NCI-H526 treated with DMSO at 0.1 percent for 48 hours (cell line): ENCODE measurements at places on chromosomes 6 and 20.
A peak's percentile ranks its signal among the peaks of the same experiment; 100 is the strongest.

DNA sequence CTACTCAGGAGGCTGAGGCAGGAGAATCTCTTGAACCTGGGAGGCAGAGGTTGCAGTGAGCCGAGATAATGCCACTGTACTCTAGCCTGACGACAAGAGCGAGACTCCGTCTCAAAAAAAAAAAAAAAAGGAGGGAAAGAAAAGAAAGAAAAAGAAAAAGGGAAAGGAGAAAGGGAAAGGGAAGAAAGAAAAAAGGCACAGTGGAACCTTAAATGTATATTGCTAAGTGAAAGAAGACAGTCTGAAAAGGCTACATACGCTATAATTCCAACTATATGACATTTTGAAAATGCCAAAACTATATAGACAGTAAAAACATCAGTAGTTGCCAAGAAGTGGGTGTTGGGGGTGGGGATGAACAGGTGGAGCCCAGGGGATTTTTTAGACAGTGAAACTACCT, 16.2 kb downstream of the PPIL4 start:
- DNase-seq, result no peak

- no peak for DNase-seq
Measured at GRCh38 chr6:154070657-154071056, 31.6 kb downstream of the OPRM1 start.

DNA sequence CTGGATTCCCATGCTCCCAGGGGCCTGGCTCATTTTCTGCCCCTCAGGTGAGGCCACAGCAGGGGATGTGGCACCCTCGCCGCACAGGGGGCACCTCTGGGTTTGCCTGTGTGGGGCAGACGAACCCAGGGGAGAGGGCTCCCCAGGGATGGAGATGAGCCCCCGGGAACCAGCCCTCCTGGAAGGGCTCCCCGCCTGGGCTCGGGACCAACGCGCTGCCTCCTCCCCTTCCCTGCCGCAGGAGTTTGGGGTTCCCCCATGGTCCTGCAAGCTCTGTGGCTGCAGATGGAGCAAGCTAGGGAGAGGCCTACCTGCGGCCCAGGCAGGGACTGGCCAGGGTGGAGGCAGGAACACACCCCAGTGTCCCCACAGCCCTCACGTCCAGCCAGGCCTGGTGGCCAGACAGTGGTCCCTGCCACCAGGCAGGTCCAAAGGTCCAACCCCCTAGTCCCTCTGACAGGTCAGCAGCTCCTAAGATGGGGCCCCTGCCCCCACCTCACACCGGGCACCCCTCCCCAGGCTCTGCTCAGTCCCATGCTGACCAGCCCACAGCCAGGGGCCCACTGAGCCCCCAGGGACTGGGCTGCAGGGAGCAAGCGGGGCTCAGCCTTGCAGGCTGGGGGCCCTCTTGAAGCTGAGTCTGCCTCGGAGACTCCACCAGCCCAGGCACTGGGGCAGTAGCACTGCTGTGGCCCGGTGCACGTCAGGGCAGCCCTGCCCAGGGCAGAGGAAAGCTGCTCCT, 13.7 kb downstream of the LAMA5 start:
- DNase-seq, result no peak

- no peak for DNase-seq
Measured at GRCh38 chr6:102390541-102390940, 997.0 kb downstream of the GRIK2 start.

- no peak for DNase-seq
Measured at GRCh38 chr20:60295214-60295613, 337.0 kb downstream of the CDH26 start.

GRCh38 chr6:89352278-89353117, at the start of gene UBE2J1:
TSS of gene UBE2J1 (minus strand) at chr6:89352722. CDS start at chr6:89352569, 153 bp downstream.
- peak; percentile 45 for DNase-seq

DNA sequence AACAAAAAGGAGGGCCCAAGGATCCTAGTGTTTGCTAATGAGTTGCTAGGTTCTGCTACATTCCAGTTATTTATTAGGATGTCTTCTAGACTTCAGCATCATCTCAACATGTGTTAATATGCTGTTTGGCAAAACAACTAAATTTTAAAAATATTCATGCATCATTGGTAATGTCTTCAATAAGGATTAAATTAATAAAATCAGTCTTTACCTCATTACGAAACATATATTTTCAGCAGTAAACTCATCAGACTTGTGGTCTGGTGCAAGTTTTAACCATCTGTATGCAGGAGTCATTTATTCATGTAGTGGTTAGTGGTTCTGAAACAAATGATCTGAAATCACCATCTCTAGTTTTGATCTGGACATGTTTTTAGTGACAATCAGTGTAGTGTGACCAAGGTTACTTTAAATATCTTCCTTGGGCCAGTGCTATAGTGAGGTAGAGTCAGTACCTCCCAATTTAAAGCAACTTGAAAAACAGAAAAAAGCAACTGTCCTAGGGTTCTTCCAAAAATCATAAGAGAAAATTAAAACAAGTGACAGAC, 85.0 kb upstream of the KCNK16 start:
- DNase-seq, result no peak

- DNase-seq, result no peak
Measured at GRCh38 chr6:2396042-2396657, 150.7 kb upstream of the GMDS start.

DNA sequence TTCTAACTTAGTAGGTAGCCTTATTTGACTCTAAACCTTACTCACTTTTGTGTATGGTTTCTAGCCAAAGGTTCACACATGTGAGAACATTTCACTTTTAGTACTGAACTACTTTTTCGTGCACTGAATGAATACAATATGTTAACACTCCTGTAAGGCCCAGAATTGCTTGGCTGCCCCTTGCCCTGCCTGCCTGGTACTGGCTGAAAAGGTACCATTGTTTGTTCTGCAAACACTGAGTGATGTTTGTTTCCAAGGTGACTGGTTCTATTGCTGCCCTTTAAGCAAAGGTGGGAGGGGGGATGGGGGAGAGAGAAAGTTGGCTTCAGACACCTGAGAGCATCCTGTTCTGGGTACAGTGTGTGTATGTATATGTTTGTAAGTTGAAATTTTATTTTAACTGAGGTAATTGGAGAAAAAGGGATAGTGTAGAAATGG, 31.2 kb downstream of the RREB1 start:
- DNase-seq, result peak; percentile 92

- DNase-seq, result peak; percentile 25
Measured at GRCh38 chr6:53066077-53066417, 843 bp downstream of the FBXO9 start.

DNA sequence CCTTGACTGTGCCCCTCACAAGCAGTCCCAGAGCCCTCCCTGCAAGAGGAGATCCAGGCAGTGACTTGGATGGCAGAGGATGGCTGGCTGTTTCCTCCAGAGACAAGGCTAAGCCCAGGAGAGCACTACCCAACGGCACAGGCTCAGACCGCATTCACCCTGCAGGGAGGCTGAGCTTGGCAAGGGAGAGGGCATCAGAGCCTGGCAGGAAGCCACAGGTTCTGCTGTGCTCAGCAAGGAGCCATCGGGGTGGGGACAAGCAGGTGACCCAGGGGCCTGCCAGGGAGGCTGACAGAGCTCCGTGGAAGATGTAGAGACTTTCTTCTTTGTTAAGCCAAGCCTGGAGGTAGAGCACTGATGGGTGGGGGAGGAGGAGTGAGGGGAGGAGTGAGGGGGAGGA, 159.2 kb upstream of the CST7 start:
- no peak for DNase-seq

DNA sequence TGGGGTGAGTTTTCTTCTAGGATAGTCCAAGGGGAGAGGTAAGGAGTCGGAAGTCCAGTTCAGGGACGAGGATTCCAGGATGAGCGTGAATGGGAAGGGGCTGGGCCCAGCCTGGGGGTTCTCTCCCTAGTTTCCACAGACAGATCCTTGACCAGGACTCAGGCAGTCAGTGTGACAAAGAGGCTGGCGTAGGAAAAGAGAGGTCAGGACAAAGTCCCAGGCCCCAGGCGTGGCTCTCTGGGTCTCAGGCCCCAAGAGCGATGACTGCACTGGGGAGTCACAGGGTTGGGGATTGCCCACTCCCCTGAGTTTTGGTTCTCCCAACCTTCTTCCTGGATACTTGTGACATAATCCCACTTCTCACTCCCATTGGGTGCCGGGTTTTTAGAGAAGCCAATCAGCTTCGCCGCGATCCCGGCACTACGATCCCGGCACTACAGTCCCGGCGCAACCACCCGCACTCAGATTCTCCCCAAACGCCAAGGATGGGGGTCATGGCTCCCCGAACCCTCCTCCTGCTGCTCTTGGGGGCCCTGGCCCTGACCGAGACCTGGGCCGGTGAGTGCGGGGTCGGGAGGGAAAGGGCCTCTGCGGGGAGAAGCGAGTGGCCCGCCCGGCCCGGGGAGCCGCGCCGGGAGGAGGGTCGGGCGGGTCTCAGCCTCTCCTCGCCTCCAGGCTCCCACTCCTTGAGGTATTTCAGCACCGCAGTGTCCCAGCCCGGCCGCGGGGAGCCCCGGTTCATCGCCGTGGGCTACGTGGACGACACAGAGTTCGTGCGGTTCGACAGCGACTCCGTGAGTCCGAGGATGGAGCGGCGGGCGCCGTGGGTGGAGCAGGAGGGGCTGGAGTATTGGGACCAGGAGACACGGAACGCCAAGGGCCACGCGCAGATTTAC, 46.2 kb upstream of the TRIM26 start:
- DNase-seq, result peak; percentile 59

DNA sequence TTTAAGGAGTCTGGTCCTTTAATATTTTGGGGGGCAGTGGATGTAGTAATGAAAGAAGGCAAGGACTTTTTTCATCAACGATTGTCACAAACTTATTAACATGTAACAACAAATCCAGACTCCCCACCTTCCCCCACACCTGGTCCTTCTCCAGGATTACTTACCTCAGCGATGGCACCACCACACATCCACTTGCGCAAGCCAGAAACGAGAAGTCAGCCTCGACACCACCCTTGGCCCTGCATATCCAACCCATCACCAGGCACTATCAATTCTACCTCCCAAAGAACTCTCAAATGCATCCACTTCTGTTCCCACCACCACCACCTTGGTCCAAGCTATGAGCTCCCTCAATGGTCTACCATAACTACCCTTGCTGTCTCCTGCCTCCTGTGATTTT, 6.6 kb downstream of the EZR start:
- DNase-seq, result no peak

DNA sequence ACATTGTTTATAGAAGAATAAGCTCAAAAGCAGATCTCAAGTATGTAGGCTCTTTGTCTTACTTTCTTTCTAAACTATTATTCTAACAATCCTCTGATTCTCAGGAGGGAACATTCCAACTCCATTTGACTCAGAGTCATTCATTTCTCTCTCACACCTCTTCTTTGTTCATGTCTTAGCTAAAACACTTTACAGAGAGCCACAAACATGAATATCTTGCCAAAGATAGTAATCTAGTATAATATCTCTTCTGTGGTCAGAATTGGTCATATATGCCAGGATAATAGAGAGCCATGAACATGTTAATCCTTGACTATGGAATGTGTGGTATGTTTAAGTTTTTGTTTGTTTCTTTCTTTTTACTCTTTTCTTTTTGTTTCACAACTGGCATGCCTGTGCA, 456.0 kb upstream of the PTCHD4 start:
- no peak for DNase-seq

- no peak for DNase-seq
Measured at GRCh38 chr6:111114087-111114443, 26.8 kb downstream of the SLC16A10 start.

DNA sequence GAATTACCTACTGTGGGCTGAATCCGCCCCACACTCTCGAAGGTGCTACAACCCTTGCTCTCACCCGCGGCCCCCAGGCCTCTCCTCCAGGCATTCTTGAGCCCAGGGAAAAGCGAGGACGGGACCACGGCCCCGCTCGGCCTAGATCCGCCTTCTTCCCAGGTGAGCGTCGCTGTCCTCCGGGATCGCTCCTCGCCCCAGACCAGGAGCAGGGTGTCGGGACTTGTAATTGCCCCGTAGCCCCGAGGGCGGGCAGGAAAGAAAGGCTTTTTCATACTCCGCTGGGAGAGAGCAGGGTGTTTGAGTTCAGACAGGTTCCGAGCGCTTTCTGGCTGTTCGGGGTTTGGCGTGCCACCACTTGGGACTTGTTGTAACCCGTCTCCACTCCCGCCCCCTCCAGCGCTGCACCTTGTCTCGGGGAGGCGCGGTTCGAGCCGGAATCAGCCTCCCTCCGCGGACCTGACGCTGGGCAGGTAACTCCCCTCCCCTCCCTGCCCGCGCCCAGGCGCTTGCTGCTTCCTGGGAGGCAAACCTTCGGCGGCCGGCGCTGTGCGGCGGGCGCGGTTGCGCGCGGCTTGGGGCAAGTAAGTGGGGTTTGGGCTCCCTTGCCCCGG, at the start of gene FAM83B:
Gene FAM83B (plus strand): TSS at position 529 of the 614 bp plus-strand sequence. CDS start 23,476 bp downstream, outside the sequence.
- peak; percentile 66 for DNase-seq

- DNase-seq, result no peak
Measured at GRCh38 chr6:11772109-11772825, 6.3 kb downstream of the ADTRP start.

DNA sequence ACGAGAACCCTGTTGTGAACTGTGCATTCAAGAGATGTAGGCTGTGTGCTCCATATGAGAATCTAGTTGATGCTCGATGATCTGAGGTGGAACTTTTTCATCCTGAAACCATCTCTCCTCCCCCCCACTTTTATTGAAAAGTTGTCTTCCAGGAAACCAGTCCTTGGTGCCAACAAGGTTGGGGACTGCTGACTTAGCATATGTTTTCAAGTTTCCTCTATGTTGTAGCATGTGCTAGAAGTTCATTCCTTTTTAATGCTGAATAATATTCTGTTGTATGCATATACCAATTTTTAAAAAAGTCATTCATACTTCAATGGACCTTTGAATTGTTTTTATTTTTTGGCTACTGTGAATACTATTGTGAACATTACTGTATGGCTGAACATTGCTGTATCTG, 27.2 kb downstream of the CARMIL1 start:
- DNase-seq, result no peak

GRCh38 chr6:115060581-115060980, 717.8 kb upstream of the HS3ST5 start:
- DNase-seq, result no peak

DNA sequence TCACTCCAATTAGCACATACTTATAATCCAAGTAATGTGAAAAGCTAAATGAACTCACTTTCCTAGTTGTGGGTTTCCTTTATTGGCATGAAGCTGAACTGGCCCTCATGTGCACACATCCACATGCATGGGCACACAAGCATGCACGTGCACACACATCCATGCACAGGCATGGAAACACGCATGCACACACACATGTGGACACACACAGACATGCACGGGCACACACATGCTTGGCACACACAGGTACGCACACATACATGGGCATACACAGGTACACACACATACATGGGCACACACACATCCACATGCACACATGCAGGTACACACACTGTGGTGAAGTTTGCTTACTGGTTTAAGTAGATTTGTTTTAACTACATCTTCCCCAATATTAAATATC, 23.8 kb downstream of the SYNDIG1 start:
- no peak for DNase-seq

GRCh38 chr6:7267466-7268091, 45.4 kb downstream of the SSR1 start:
- no peak for DNase-seq

DNA sequence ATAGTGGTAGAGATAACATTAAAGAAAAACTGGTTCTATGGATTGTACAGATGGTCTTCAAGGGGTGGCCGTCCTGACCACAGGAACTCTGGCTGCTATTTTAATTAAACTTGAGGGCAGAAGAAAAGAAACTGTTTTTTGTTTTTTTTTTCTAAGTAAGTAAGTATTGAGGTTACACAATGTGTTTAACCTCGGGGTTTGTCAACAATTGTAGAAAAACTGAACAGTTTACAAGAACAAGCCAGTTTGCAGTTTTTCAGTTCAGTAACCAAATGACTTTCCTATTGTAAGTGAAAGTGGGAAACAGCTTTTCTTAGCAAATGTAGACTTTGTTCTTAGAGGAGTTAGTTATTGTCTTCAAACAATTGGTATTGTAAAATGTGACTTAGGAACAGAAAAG, 77.0 kb downstream of the PLCB1 start:
- no peak for DNase-seq
